ENCODE measurements at places on chromosomes 3 and 15. TPM values are rescaled to one million over a fixed set of nuclear protein-coding genes. Genes with fewer than 3 reads are reported as not detected.

DNA sequence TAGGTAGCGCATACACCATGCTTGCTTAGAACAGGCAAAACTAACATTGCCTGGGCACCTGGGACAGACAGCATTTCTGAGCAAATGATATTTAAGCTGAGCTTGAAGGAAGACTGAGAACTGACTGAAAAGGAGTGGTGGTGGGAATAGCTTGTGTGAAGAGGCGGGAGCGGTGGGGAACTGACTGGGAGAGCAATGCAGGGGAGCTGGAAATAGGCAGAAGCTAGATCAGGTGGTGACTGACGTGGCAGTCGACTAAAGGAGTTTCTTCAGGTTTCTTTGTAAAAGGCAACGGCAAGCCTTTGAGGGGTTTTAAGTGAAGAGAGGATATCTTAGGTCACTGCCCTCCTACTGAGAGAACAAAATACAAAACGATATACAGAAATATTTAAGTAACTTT lies 61.8 kb downstream of the NEO1 start:
- DNase-seq, result no peak

DNA sequence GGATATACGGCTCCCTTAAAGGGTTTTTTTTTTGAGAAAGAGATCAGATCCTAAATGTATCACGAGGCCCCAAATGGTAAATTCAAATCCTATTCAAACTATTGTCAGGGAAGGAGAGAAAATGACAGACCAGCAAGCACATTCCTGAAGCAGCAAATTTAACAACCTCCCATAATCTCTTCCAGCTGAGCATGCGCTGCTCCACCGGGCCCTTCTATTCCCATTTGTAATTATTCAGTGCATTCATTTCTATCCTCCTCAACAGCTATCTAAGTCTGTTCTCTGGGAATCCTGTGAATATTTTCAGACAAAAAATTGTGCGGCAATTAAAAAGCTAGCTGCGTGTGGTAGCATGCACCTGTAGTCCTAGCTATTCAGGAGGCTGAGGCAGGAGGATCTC lies 43.2 kb downstream of the MAGI1 start:
- DNase-seq, result no peak

GRCh38 chr3:195774917-195775316 lies 36.8 kb downstream of the MUC4 start:
- peak; percentile 67 for DNase-seq

Gene C3orf80
- 0.75 TPM for total RNA-seq

Gene CADM2
- total RNA-seq, result 0.95 TPM

Gene IQCF5
- not detected for total RNA-seq

- DNase-seq, result no peak
These were observed 572.4 kb upstream of the PPP2R3A start for GRCh38 chr3:135393159-135393558.

Gene OXTR
- total RNA-seq, result 1.2 TPM

GRCh38 chr15:88902221-88902835 lies 7.0 kb upstream of the HAPLN3 start:
- DNase-seq, result no peak

DNA sequence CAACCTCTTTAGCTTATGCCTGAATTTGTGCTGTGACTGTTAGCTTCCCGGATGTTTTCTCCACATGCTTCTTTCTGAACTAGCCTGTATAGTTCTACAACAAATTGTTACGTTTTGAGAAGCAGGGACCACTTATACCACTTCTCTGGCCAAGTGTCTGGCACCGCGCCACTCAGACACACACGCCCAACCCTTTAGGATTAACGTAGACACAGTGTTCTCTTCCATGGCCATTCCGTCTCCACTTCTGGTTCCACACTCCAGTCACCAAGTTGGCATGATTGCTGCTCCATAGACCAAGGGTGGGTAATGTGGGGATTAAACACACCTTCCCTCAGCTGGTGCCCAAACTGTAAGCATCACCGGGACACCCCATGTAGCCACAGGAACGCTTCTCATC lies 755 bp upstream of the TMEM108 start:
- DNase-seq, result no peak

DNA sequence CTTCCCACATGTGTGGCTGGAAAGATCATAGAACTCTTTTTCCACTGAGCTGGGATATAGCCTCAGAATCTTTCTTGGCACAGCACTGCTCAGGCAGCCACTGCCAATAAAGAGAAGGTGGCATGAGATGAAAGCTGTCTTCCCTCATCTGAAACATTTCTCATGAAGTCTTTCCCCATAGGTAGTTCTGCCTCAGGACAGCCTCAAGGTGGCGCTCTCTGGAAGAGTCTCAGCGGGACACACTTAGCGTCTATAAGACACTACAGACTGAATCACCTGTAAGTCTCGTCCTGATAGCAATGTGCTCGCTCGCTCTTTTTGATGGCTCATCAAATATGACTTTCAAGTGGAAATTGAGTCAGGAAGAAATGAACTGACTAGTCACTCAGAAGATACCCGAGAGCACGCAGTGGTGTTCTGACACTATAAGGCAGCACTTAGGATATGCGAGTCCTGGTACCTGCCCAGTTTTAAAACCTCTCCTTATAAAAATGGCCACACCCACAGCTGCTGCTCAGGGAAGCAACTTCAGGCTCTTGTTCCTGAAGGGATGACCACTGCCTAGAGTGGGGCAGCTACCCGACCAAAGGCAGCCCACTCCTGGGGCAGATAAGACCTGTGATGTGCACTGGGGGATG lies 269.5 kb downstream of the SUCLG2 start:
- peak; percentile 63 for DNase-seq

Gene CSTA
- total RNA-seq, result 0.44 TPM

DNA sequence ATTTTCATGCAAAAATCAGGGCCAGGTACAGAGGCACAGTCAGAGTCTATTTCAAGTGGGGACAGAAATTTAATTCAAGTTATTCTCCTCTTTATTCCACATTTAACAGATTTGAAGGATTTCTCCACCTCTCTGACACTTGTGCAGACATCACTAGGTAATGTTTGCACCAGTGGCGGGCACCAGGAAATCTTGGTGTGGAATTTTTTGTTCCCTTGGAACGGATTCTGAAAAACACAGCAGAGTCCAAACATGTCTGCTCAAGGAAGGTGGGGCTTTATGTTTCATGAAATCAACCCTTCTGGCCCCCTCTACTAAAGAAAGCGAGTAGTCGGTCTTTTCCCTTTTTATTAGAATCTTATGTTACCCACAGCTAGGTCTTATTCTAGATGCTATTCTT lies 271.2 kb upstream of the MDFIC2 start:
- DNase-seq, result no peak

DNA sequence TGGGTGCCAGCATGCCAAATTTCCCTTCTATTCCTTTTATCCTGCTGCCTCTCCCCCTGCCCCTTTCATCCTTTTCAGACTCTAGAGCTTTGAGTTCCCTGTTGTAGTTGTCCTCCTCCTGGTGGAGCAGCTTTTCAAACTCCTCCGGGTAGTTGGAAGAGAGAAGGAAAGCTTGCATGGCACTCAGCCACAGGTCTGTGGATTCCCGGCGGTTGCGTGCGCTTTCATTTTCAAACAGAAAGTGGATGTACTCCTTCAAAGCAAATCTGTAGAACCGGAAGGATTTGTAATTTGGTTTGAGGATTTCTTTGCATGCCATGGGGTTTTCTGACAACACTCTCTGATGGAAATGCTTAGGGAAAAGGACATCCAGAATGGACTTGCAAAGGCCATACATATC lies 68.1 kb upstream of the DCLK3 start:
- DNase-seq, result no peak

GRCh38 chr3:134748698-134749097 lies 46.4 kb upstream of the EPHB1 start:
- no peak for DNase-seq

DNA sequence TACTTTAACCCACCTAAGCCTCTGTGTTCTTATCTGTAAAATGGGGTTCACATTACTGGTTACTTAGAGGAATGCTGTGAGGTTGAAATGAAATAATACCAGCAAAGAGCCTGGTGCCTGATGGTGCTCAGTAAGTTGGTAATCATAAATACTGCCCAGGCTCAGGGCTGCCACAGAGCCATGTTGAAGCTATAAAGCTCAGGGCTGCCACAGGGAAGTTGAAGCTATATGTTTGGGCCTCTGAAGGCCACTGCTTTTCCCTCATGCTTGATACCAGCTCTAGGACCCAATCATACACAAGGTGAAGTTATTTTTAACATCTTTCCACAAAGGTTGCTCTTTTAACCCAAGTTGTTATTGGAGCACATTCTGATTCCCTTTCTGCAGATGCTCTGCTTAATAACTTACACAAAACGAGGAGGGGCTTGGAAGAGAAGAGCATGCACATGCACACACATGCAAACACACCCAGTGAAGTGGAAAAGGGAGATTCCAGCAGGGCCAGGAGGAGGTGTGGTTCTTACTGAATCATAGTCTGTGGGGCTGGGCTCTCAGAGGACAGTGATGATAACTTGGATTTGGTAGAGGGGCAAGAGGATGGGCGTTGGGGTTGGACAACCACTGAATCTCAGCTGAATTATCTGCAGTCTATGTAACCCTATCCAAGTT lies 17.4 kb downstream of the PARP14 start:
- DNase-seq, result no peak

GRCh38 chr3:157261000-157261399 lies 101.1 kb upstream of the CCNL1 start:
- no peak for DNase-seq

- no peak for DNase-seq
These were observed 17.2 kb upstream of the ANKDD1A start for GRCh38 chr15:64894395-64895056.

All from K562 (cell line).